ENCODE measurements at places on chromosomes 7 and 10.

GRCh38 chr7:47724335-47724982 is 142.5 kb upstream of the TNS3 start:
- DNase-seq: no peak

- DNase-seq: no peak
Measured at GRCh38 chr10:106312087-106312486, 852.4 kb downstream of the SORCS1 start.

GRCh38 chr7:90303241-90303640 is 17.9 kb downstream of the FAM237B start:
- no peak for DNase-seq

- DNase-seq: no peak
Measured at GRCh38 chr7:72391821-72392377, 20.2 kb downstream of the CALN1 start.

- no peak for DNase-seq
Measured at GRCh38 chr7:74228951-74229900, 19.4 kb downstream of the LAT2 start.

DNA sequence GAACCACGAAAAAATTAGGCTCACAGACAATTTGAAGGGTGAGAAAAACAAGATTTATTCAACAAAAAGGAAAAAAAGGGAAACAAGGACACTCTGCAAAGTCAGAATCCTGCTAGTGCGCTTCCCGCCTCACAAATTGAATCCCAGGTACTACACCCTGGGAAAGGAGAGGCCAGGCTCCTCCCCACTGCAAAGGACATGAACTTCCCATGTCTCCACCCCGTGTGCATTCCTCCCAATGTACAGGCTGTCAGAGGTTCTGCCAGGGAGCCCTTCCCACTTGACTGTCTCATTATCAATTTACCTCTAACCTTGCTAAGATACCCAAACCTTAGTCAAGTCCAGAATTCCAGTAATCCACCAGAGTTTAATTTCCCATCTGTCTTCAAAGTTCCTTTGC is 70.4 kb upstream of the CDK1 start:
- no peak for DNase-seq

- peak; percentile 16 for DNase-seq
Measured at GRCh38 chr7:116591202-116592040, 66.6 kb downstream of the CAV1 start.

GRCh38 chr10:48399056-48399541 is 92.6 kb downstream of the MAPK8 start:
- no peak for DNase-seq

DNA sequence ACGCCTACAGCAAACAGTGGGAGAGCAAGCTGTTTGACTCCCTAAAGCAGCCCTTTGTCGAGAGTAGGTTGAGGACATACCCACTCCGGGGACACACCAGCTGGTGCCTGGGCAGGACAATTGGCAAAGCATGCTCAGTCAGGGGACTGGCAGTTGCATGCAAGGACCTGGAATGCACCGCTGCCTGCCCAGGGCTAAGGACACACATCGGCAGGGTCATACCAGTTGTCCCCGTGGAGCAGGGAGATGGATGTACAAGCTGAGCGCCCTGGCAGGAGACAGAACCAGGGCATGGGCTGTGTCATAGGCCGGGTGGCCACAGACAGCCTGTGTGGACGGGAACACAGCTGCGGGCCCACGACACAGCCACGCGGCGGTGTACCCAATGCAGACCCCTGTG is 18.3 kb upstream of the ELN start:
- DNase-seq: no peak

DNA sequence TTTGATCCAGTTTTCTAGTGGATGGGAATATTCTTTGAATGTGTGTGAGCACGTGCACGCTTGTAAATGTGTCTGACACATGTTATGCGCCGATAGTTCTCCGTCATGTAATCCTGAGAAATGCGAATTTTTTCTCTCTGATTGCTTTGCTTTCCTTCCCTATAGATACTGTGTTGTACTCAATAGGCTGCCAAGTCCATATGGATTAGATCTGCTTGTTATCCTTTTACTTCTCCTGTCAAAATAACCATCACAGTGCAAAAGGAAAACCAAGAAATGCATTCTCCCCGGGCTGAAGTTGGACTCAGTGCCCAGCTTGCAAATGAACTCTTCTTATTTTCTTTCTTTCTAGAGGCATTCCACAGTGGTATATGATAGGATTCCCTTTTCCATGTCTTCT is 131.9 kb downstream of the KIAA1217 start:
- no peak for DNase-seq

DNA sequence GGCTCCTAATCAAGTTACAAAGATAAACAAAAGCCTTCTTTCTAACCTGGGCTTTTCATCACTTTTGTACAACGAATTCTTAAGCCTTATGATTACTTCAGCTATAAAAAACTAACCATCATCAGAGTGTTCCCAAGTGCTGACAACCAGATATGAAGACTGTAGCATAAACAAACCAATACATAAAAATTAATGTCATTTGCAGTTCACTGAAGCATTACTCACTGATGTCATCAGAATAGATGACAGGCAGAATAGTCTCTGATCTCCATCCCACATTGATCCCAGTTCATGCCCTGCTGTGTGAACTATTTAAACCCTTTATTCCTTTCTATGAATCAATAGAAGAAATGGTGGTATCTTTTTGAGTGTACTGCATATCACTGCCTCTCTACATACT is 84.4 kb downstream of the DNAJC1 start:
- DNase-seq: no peak
